ENCODE measurements at places on chromosomes 7 and 10.
A peak's percentile ranks its signal among the peaks of the same experiment; 100 is the strongest.

DNA sequence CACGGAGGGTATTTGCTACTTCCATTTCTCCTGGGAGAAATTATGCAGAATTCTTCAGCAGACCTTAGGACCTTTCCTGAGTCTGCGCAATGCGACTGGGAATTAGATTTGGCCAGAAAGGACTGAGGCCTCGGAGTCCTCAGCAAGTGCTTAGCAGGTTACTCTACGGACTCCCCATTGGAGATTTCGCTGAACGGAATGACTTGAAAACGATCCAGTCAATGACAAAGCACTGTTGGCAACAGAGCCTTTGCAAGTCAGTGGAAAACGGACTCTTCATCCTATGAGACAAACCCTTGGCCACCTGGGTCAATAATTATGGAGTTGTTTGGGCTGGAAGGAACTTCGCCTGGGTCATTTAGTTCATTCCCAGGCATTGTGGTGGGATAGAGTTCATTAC lies 107.4 kb downstream of the FAM204A start:
- DNase-seq, result no peak

DNA sequence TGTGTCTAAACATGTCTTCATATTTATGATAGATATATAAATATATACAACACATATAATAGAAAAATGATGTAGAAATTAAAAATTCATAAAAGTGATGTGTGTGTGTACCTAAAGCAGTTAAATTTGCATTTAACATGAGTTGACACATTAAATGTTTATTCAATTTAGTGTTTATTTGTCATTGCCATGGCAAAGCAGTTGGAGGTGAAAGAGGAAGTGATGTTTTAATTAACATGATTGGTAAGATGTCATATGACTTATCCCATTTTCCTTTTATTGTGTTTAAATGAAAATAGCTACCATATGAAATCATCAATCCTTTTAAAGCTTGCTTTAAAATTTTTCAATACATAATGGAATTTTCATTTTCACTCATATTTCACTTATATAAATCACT lies 452.6 kb downstream of the SUGCT start:
- no peak for DNase-seq

GRCh38 chr7:134533288-134533771 lies 6.0 kb downstream of the AKR1B10 start:
- no peak for DNase-seq

- DNase-seq, result no peak
Measured at GRCh38 chr7:30694774-30695721, 12.8 kb upstream of the CRHR2 start.

DNA sequence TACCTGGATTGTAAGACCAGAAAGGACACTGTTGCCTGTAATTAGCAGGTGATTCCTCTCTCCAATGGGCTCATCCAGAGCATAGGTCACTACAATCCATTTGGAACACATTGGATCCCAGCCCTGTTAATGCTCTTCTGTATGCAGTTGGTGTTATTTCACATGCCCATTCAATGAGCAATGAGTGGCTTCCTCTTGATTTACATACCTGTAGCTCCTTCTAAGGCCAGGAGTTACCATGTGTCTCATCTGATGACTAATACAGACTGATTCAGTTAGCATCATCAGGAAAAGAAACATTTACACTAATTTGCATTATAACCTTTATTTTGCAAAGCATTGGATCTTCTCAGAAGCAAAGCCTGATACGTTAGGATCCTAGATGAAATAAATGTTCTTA lies 83.1 kb upstream of the NPVF start:
- no peak for DNase-seq

GRCh38 chr7:28406192-28406591 lies 6.1 kb upstream of the CREB5 start:
- no peak for DNase-seq

DNA sequence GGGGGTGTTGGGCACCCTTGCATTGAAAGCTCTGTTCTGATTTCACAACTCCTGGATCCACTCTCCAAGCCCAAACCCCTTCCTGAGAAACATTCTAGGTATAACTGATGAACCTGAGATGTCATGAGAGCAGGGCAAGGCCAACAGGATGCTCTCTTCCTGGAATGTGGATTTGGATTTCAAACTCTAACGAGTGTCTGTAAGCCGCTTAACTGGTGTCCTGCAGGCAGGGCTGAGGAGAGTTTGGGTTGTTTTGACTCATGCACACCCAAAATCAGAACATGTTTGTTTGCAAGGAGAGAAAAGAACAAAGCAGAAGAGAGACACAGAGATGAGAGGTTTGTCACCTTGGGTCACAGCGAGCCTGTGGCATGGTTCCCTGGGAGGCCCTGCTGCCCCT lies 24.6 kb upstream of the AKR1E2 start:
- no peak for DNase-seq

DNA sequence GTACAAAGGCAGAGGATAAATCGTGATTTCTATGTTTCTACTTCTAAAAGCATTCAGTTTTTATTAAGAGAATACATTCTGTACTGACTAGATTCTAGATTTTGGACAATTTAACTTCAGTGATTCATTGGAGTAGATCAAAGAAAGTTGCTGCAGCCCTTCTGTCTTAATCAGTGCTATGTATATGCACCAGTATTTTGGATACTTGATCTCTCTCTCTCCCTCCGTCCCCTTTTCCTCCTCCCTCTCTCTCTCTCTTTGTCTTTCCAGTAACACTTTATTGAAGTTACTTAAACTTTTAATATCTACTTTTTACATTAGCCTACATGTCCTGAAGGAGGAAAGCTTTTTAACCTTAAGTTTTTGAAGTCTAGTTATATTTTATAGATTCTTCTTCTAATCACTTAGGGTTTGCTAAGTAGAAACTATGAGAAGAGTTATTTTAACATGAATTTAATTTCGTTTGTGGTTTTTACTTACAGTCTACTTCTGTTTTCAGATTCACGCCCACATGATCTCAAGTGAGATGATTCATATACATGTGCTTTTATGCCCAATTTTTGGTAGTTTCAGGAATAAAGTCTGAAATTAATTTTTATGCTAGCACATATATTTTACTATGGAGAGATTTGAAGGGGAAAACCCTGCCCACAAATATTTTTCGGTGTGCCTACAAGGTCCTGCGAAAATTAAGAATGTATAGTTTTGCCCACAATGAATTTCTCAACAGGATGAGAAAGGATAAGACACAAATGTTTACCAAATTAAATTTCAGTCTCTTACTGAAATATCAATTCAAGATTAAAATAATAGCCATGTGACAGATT lies 9.1 kb downstream of the MDFIC start:
- DNase-seq, result no peak

DNA sequence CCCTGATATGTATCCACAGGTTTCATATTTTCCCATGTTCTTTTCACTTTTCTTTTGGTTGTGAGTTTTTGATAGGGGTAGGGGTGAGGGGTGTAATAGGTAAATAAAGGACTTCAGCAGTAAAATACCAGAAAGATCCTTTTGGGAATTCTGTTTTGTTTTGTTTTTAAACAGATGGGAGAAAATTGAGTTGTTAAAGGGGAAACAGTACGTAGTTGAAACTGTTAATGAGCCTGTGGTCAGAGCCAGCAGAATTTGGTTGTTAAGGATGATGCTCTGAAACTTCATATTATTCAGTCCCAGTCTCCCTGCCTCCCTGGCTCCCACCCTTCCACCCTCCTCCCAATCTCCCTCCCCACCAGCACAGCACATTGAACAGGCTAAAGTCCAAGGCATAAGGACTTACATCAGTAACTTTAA lies 195.9 kb downstream of the CREB5 start:
- DNase-seq, result no peak

DNA sequence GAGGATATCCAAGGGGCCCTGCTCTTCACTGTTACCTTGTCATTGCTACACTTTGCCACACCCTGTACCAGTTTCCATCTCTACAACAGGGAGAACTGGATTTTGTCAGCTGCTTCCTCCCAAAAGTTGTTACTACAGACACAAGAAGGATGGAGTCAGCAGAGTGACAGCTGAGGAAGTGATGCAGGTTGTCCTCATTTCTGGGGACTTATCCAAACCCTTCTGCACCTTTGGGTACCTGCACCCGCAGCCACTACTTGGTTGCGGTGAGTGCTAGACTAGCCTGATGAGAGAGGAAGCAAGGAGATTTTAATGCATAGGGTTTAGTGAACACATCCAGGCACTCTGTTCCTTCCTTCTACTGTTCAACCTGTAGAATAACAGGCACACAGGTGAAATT lies 281.0 kb downstream of the RPS24 start:
- no peak for DNase-seq

DNA sequence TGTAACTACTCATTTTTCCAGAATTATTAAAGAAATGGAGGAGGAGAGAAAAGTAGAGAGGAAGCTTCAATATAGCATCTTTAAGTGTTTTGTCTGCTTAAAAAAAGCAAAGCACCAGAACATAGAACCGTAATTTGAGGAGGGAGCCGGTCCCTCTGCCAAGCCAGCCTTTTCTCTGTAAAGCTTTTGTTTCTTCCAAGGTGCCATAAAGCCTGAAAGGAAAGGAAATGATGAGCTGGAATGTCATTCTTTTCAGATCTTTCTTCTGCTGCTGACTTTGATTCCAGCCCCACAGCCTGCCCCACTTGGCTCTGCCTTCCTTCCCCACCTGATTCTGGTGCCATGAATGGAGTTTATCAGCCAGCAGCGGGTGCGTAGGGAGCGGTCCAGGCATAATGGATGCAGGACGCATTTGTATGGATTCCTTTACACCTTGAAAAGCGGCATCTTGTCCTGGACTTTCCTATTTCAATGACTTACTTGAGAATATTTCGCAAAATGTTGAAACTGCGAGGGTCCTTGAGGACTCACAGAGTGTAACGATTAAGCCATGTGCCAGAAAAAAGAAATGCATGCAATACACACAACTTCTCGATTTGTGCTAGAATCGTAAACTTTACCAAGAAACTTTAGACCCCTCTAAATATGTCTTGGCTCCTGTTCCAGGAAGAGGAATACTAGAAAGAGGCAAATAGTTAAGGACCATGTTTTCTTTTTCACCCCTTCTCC lies 569.5 kb upstream of the MGMT start:
- DNase-seq, result no peak

DNA sequence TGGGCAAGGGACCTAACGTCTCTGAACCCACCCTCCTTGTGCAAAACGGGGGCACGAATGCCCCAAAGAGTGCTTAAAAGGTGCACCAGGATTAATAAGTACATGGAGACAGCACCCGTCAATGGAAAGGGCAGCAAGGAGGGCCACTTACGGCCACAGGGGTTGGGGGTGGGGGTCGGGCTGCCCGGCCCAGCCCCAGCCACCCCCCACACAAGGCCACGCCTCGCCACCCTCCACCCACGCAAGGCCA lies 213.4 kb downstream of the MAD1L1 start:
- DNase-seq, result no peak

GRCh38 chr7:138753150-138753518 lies 44.7 kb upstream of the TMEM213 start:
- no peak for DNase-seq

DNA sequence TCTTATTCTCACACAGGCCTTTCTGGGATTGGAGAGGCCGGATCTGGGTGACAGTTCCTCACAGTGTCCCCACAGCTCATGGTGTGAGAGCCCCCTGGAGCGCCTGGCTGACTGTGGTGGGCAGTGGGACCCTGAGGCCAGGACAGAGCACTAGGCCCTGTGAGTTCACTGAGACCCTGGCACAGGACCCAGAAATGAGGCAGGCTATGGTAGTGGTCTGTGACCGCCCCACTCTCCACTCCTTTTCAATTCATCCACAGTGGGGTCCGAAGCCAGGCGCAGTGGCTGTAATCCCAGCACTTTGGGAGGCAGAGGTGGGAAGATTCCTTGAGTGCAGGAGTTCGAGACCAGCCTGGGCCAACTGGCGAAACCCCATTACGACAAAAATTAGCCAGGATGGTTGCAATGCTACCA lies 95.9 kb upstream of the TNRC18 start:
- no peak for DNase-seq

DNA sequence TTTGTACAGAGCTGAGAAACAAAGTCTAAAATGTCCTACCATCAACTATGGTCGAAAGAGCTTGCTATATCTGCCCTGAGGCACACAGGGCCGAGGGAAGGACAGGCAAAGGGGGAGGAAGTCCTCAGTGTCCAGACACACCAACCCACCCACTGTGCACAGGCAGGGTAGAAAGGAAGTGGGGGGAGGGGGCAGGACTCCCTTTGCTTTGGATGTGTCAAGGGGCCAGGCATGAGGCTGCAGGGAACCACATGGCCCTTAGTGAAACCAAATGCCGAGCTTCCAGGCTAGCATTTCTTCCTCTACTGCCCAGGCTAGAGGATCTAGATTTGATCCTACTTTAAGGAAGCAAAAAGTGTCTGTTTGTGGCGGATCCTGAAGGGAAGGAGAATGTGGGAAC lies 28.6 kb downstream of the KCNH2 start:
- no peak for DNase-seq

DNA sequence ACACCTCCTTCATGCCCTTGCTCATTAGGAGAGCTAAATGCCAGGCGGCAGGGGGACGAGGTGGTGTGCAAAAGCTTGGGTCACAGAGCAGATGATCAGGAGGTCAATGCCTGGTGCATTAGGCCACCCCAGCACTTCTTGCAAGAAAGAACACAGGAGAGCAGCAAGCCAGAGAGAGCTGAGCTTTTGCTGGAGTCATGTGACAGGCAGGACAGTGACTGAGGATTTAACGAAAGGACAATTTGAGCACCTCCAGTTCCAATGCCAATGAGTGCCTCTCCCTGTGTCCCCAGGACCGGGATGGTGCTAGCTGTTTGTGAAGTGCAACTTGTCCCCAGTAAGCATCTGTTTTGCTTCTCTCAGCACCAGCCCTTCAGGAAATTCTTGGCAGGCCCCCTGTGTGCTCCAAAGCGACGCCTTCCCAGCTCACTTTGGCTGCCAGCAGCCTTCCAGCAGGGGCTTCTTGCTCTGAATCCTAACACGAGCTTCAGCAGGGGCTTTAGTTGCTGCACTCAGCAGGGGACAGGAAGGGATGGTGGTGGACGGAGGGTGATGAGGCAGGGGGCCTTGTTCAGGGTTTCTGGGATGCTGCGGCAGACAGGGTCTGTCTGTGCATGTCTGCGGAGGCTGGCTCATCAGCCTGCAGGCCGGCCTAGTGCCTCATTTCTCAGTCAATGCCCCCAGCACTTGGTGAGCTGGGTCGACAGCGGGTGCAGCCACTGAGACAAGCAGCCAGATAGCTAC lies 368.1 kb downstream of the RPS24 start:
- no peak for DNase-seq

- no peak for DNase-seq
Measured at GRCh38 chr10:95456516-95456915, 104.7 kb downstream of the SORBS1 start.

- peak; percentile 47 for DNase-seq
Measured at GRCh38 chr10:110556969-110557601, 10.4 kb upstream of the SMC3 start.

DNA sequence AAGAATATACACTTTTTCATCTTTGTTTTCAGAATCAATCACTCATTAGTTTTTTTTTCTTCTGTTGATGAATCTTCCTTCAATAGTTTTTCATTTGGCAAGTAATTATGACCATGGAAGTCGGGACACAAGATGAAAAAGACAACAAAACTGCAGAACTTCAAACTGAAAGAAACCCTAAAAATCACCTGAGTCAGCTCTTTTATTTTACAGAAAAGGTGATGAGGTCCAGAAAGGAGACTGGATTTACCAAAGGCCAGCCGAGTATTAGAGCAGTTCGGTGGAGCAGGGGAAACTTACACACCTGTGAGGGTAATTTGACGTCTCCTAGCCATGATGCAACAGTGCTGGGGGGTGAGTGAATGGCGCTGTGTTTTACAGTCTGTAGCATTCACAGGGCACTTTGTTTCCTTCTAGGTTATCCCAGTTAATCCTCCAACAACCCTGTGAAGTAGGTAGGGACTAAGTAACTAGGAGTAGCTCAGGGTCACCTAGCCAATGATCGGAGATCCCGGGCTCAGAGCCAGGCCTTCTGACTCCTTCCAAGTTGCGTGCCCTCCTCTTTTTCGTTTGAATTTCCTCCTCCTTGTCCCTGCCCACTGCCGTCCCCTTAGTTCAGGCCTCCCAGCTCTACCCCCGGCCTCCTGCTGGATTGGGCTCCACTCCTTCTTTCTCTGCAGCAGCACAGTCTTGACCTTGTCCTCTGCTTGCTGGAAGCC lies 14.0 kb downstream of the RBM20 start:
- DNase-seq, result no peak
